ENCODE measurements at places on chromosomes 12 and 14. TPM values are rescaled to one million over a fixed set of nuclear protein-coding genes. Genes with fewer than 3 reads are reported as not detected.

Gene DHRS2
- total RNA-seq = 1.5 TPM

Gene ALDH1L2
- 1.4 TPM for total RNA-seq

- H3K27ac ChIP-seq = no peak overlapping the region
- no peak overlapping the region for H3K4me3 ChIP-seq
- no peak for DNase-seq
- peaks cover 20% of the 10 kb centered on the region for H3K4me1 ChIP-seq
Observed at GRCh38 chr12:107667464-107667863, 18.1 kb upstream of the PWP1 start.

- peaks cover 28% of the 10 kb centered on the region for H3K4me1 ChIP-seq
- H3K4me3 ChIP-seq = peak overlapping the region; percentile 98
- no peaks in the 10 kb centered on the region for H3K27me3 ChIP-seq
- H3K27ac ChIP-seq = peak overlapping the region; percentile 93
Observed at GRCh38 chr12:89355243-89356068, 3.2 kb upstream of the DUSP6 start.

- H3K27me3 ChIP-seq = no peaks in the 10 kb centered on the region
- H3K4me1 ChIP-seq = no peaks in the 10 kb centered on the region
- no peak overlapping the region for H3K27ac ChIP-seq
- no peaks in the 10 kb centered on the region for H3K36me3 ChIP-seq
- no peak overlapping the region for H3K4me3 ChIP-seq
- DNase-seq = no peak
Observed at GRCh38 chr14:29220566-29220965, 454.0 kb downstream of the FOXG1 start.

- no peak overlapping the region for H3K4me3 ChIP-seq
- no peak overlapping the region for H3K27ac ChIP-seq
- no peak for DNase-seq
- H3K36me3 ChIP-seq = no peaks in the 10 kb centered on the region
- H3K27me3 ChIP-seq = peaks cover 2% of the 10 kb centered on the region
Observed at GRCh38 chr12:93370947-93371346, 6.8 kb upstream of the NUDT4 start.

- no peaks in the 10 kb centered on the region for H3K36me3 ChIP-seq
- no peak for DNase-seq
- H3K27me3 ChIP-seq = peaks cover 37% of the 10 kb centered on the region
- no peak overlapping the region for H3K4me3 ChIP-seq
Observed at GRCh38 chr14:54330876-54331275, 65.9 kb upstream of the CDKN3 start.

Gene KRT6C
- not detected for total RNA-seq

DNA sequence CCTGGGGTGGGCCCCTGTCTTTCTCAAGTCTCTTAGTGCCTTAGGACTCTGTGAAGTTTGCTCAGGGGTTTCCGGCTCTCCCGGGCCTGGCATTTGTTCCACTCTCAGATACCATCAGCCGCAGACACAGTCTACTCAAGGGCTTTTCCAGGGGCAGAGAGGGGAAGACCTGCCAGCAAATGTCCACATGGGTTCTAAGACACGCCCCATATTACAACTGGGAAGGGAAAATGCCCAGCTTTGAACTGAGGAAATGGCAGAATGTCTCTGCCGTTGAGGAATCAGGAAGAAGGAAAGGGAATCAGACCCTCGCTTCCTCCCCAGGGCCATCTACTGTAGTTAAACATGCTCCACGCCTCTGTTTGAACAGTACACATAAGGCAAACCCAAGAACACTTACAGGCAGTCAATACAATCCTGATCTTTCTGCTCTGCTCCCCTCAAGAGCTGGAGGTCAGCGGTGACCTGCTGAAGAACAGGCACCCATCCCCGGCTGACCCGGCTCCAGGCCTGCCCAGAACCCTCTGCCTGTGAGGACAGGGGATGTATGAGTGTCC lies 7.9 kb downstream of the CCDC85C start:
- no peaks in the 10 kb centered on the region for H3K27me3 ChIP-seq
- H3K27ac ChIP-seq = peak overlapping the region; percentile 10
- H3K4me1 ChIP-seq = peaks cover 19% of the 10 kb centered on the region
- DNase-seq = no peak
- no peaks in the 10 kb centered on the region for H3K36me3 ChIP-seq
- no peak overlapping the region for H3K4me3 ChIP-seq

GRCh38 chr14:83470466-83470865 lies 1936.8 kb upstream of the SEL1L start:
- H3K4me3 ChIP-seq = no peak overlapping the region
- H3K27ac ChIP-seq = no peak overlapping the region
- H3K4me1 ChIP-seq = no peaks in the 10 kb centered on the region
- no peaks in the 10 kb centered on the region for H3K36me3 ChIP-seq

Gene SLC24A4
- total RNA-seq = not detected

Gene FAM216A
- total RNA-seq = 16.7 TPM

- H3K4me3 ChIP-seq = no peak overlapping the region
- H3K4me1 ChIP-seq = no peaks in the 10 kb centered on the region
- DNase-seq = no peak
Observed at GRCh38 chr12:52561880-52562449, 9.0 kb upstream of the KRT71 start.

Gene ANKRD33
- not detected for total RNA-seq

DNA sequence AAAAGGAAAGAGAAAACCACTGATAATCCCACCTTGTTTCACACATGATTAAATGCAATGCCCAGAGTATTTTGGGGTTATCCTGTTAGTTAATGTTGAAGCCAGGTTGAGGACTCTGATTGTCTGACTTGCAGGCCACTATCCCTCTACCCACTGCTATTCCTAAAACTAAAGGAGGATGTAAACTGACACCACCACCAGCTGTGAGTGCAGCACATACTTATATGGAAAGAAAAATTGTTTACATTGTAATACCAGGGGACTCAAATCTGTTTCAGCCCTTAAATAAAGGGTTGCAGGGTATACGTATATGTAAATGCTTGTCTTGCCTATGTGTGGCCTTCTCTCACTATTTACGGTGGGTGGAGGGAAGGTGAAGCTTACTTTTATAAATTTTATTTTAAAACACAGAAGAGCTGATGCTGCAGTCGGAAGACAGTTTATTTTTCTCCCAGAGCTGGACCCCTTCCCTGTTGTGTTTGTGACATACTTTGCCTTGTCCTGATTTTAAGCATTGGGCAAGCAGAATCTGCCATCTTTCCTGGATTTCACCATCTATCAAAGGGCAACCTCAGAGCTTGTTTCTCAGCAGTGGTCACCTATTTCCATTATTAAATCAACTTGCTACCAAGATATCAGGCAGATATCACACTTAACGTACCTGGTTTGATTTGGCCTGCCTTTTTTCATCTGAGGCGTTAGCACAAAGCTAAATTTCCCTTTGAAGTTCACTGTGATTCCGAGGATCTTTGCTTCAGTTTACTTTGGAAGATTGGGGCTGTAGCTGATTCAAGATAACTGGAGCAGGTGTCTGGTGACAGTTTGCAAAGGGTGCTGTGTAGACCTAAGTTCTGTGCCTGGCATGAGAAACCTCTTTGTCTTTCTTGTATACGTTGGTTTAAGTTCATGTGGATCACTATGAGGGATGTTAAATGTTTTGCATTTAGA lies 25.2 kb downstream of the DAAM1 start:
- no peak overlapping the region for H3K4me3 ChIP-seq
- peaks cover 1% of the 10 kb centered on the region for H3K4me1 ChIP-seq
- H3K27me3 ChIP-seq = no peaks in the 10 kb centered on the region
- no peak for DNase-seq
- H3K27ac ChIP-seq = no peak overlapping the region

DNA sequence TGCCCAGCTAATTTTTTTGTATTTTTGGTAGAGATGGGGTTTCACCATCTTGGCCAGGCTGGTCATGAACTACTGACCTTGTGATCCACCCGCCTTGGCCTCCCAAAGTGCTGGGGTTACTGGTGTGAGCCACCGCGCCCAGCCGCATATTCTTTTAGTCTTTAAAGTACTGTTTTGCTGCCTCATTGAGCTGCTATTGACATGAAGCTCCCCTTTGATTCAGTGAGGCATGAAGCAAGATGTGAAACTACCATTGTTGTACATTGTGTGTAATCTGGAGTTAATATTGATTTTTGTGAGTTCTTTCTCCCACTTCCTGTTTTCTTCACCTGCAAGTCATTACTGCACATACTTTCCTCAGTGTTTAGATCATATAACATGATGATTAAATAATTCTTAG lies 80.8 kb downstream of the MNAT1 start:
- no peak overlapping the region for H3K4me3 ChIP-seq
- H3K27me3 ChIP-seq = no peaks in the 10 kb centered on the region
- peaks cover 24% of the 10 kb centered on the region for H3K36me3 ChIP-seq

GRCh38 chr14:37585971-37586796 lies 8.9 kb downstream of the FOXA1 start:
- peaks cover 58% of the 10 kb centered on the region for H3K27me3 ChIP-seq
- no peaks in the 10 kb centered on the region for H3K4me1 ChIP-seq
- DNase-seq = no peak

Gene LRRC43
- total RNA-seq = not detected

DNA sequence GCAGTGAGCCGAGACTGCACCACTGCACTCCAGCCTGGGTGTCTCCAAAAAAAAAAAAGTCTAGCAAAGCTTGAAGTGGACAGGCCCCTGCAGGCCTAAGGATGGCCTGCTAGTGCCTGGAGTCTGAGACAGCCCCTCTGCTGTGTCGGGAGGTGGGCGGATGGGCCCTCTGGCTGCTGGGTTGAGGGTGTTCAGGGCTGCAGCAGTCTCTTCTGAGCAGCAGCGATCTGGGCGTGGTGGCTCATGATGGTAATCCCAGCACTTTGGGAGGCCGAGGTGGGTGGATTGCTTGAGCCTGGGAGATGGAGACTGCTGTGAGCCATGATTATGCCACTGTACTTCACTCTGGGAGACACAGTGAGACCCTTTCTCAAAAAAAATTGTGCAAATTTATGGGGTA lies 57.0 kb downstream of the ADCK1 start:
- H3K4me3 ChIP-seq = no peak overlapping the region
- H3K27ac ChIP-seq = no peak overlapping the region
- DNase-seq = no peak
- H3K27me3 ChIP-seq = no peaks in the 10 kb centered on the region

GRCh38 chr14:28671425-28671824 lies 95.2 kb upstream of the FOXG1 start:
- H3K4me3 ChIP-seq = no peak overlapping the region
- H3K4me1 ChIP-seq = no peaks in the 10 kb centered on the region
- no peaks in the 10 kb centered on the region for H3K27me3 ChIP-seq
- no peak overlapping the region for H3K27ac ChIP-seq

DNA sequence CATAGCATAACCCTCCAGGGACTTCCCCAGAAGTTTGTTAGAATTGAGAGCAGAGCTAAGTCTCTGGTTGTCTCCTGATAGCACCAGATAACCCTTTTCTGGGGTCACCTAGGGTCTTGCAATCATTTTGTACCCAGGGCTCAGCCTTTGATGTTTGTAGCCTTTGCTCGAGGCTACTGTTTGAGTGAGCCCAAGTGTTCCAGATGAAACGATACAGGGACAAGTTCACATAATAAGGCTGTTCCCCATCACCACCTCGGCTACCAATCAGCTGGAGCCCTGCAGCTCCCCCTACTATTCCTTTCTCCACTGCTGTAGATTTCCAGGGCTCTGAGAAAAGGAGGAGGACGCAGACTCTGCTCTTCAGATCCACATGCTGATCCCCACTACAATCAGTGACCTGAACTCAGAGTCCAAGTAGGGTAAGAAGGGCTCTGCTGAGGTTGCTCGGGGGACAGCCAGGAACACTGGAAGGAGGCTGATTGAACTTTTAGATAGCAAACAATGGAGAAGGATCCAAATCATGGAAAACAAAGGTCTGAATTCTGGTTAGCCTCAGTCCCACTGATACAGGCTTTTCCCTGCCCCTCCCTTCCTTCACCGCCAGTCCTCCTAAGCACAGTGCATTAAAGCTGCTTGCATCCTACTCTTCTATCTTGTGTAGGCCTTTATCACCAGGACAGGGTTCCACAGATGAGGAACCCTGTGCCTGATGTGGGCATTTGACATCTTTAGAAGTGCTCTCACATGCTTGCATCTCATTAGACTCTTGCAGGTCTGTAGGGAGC lies at the start of gene EDDM3A:
TSS of gene EDDM3A (plus strand) at position 317 of the 788 bp plus-strand sequence. CDS start 1,694 bp downstream, outside the sequence.
- H3K4me3 ChIP-seq = no peak within 1 kb of the TSS
- H3K36me3 ChIP-seq = no peaks in the 10 kb centered on the region
- DNase-seq = no peak
- peaks cover 16% of the 10 kb centered on the region for H3K4me1 ChIP-seq
